ENCODE measurements at places on chromosomes 16 and 17.

- no peak for DNase-seq
Measured at GRCh38 chr16:76175718-76176117, 101.5 kb upstream of the CNTNAP4 start.

DNA sequence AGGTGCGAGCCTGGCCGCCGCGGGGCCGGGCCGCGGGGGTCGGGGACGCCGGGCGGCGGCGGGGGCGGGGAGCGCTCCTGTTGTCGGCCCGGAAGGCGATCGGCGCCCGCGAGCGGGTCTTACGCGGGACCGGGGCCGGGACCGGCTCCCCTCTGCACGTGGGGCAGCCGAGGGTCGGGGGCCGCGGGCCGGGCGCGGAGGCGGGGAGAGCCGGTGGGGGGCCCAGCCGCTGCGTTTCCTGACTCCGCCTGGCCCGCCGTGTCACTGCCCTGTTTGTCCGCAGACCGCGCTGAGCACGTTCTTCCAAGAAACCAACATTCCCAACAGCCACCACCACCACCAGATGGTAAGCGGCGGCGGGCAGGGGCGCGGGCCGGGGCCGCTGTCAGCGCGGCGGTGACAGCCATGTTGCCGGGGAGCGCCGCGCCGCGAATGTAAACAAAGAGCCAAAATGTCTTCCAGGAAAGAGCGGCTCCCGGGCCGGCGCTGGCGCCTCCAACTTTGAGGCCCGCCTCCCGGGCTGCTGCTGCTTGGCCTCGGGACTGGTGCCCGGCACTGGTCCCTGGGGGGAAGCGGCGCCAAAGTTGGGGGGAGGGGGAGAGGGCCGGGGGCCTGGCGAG is 586 bp downstream of the UBALD2 start:
- DNase-seq: no peak

GRCh38 chr16:10517868-10518267 is 62.5 kb downstream of the EMP2 start:
- no peak for DNase-seq

- DNase-seq: no peak
Measured at GRCh38 chr17:32873114-32873513, 3.8 kb downstream of the MYO1D start.

GRCh38 chr17:66399441-66399840 is 97.0 kb downstream of the PRKCA start:
- no peak for DNase-seq

DNA sequence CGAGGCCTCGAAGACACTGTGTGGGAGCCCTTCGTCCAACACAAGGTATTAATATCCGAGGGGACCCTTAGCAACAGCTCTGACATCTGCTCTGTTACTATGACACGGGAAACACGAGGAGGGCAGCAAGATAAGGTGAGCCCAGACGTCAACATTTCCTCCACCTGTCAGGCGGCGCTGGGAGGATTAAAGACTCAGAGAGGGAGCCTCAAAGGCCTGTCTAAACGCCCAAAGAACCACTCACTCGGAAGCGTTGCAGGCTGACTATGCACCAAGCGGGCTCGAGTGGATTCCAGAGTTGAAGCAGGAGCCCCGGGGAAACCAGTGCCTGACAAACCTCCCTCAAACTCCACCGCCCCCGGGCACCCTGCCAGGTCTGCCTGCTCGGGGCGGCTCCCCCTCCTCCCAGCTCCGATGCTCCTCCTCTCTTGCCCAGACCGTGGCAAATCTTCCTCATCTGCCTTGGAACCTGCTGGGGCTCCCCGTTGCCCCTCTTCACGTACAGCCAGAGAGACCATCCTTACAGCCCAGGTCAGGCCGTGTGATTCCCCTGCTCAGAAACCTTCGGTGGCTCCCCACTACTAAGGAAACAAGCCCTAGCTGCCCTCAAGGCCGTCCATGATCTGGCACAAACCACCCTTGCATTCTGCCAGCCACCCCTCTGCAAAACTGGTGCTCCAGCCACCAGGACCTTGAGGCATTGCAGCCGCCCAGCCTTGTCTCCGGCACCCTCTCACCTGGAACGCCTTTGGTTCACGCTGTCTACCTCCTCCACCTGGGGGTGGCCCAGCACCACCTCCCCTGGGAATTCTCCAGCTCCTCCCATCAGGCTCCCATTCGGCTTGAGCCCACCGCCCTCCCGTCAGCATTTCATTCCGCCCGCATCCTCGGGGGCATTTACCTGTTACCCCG is 16.2 kb downstream of the RPH3AL start:
- DNase-seq: no peak

DNA sequence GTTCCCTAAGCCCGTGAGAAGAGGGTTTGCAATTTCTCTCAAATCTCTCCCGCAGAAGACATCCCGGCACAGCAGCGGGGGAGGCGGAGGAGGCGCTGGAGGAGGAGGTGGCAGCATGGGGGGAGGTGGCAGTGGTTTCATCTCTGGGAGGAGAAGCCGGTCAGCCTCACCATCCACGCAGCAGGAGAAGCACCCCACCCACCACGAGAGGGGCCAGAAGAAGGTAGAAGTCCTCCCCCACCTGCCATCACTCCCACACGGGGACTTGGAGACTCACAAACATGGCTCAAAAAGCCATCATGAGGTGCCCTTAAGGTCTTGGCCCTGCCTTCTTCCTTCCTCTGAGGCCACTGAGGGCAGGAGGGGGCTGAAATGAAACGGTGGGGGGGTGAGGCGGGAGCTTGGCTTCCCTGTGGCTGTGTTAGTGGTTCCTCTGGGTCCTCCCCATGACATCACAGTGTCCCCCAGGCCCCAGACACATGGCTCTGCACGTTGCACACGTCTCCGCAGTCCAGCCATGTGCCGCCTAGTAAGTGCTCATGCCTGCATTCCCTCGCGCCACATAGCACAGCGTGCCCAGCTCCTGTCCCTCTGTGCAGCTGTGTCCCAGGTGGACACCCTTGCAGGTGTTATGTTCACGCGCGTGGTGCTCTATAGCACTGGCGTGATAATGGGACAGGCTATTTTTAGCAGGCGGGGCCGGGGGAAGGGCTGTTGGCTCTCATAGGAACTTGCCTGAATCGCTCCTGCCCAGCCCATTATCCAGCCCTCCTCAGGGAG is 6.9 kb downstream of the MLLT6 start:
- DNase-seq: no peak

DNA sequence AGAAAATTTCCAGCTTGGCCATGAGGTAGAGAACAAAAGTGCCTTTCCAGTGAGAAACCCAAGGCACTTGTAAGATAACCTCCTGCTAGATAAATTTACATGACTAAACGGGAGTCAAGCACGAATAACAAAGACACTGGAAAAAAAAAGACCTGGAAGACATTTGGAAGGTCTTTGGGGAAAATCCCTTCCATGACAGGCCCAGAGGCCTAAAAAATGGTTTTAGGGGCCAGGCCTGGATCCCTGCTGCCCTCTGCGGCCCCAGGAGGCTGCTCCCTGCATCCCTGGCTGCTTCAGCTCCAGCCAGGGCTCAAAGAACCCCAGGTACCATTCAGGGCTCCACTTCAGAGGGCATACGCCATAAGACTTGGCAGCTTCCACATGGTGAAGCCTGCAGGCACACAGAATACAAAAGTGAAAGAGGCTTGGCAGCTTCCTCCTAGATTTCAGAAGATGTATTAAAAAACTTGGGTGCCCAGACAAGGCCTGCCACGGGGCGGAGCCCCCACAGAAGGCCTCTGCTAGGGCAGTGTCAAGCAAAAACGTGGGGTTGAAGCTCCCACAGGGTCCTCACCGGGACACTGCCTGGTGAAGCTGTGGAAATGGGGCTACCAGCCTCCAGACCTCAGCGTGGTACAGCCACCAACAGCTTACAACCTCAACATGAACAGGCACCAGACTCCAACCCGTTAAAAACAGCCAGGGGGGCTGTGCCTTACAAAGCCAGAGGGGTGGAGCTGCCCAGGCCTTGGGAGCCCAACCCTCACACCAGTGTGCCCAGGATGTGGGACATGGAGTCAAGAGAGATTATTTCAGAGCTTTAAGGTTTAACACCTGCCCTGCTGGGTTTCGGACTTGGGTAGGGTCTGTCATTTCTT is 77.1 kb downstream of the SDK2 start:
- DNase-seq: peak; percentile 74

- DNase-seq: no peak
Measured at GRCh38 chr17:74850914-74851313, 8.8 kb downstream of the GRIN2C start.

GRCh38 chr17:58344047-58344790 is 7.8 kb downstream of the SUPT4H1 start:
- DNase-seq: no peak

DNA sequence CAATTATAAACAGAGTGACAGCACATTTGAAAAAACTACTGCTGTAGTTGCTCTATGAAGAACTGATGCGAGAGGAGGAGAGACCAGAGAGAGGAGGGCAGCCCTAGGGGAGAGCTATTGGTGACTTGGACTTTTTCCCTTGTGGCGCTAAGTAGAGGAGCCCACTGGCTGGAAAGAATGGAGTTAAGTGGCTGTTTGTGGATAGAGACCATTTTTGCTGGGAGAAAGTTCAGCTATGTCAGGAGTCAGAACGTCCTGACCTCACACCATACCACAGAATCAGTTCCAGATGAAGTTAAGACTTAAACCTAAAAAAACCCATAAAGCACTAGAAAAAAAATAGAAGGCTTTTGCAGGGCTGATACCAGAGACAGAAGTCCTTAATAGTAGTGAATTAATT is 2.0 kb downstream of the POLR2A start:
- DNase-seq: no peak

GRCh38 chr16:28875134-28876018 is 2.9 kb upstream of the ATP2A1 start:
- no peak for DNase-seq

DNA sequence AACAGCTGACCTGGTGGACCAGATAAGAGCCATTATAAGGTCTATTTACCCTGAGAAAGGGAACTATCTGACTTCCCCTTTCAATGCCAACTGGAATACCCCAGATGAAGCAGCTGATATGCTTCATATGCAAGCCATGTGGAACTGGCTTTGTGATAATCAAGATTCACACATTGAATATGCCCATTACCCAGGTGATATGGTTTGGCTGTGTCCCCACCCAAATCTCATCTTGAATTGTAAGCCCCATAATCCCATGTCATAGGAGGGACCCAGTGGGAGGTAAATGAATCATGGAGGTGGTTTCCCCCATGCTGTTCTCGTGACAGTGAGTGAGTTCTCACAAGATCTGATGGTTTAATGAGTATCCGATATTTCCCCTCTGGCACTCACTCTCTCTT is 42.1 kb downstream of the IKZF3 start:
- no peak for DNase-seq

DNA sequence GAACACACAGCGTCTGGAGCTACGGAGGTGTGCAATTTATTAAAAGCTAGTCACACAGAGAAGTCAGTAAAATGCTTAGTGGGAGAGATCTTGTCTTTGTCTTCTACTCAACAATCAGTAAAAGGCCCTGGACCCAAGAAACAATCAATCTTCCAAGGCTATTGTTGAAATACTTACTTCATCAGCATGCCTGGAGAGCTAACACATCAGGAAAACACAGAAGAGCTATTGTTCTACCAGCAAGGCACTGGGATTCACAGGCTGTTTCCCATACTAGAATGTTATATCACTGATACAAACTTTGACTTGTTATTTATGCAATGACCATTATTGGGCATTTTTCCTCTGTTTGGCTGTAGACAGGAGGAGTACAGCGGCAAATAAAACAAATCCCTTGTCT is 247.8 kb upstream of the ERCC4 start:
- no peak for DNase-seq

DNA sequence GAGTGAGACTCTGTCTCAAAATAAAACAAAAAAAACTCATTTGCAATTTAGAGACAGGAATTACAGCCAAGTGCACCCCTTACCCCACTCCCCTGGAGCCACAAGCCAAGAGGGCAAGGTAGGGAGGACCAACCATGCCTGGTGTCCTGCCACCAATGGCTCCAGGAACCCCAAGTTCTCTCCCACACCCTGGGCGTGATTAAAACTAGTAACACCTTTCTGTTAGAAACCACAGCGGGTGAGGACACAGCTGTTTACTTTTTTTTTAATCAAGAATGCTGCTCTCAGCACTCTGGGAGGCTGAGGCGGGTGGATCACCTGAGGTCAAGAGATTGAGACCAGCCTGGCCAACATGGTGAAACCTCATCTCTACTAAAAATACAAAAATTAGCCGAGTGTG is 38.1 kb downstream of the ANKRD11 start:
- no peak for DNase-seq

DNA sequence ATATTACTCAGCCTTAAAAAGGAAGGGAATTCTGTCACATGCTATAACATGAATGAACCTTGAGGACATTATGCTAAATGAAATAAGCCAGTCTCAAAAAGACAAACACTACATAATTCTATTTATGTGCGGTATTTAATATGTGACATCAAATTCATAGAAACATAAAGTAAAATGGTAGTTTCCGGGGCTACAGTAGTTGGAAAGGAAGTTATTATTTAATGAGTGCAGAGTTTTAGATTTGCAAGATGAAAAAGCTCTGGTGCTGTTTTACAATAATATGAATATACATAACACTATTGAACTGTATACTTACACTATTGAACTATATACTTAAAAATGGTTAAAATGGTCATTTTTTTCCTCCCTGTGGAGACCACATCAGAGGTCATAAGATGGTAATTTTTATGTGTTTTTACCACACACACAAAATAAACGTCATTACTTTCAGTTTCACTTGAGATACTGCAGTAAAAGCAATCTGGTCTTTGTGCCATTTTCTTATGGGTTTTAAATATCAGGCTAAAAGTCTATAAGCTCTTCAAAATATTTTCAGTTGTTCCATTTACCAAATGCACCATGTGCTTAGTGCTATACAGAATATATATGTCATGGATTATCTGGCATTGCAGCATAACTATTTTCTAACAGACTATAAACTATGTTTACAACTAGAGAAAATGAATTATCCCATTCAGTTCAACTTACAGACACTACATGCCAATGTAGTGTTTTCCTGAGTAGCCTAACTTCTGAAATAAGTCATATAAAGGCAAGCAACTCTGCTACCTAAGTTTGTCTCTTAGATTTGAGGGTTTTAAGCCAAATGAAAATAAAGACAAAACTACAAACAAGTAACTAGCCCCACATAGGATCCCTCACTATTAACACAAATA is 90.9 kb downstream of the SPAG9 start:
- no peak for DNase-seq

DNA sequence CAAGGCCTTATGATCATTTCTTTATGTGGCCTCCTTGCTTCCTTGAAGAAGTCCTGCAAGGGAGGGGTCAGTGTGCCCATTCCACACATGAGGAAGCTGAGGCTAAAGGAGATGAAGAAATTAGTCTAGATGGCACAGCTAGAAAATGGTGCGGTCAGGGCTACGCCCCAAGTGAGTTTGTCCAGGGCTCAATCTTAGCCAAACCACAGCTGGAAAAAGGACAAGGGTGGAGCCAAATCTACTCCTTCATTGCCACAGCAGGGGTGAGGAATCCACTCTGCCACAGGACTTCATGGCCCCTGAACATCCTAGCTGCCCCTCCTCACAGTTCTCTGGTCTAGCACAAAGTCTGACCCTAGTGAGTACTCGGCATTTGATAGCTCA is 16.2 kb downstream of the BEAN1 start:
- DNase-seq: no peak

Data from NT2/D1 (cell line).